ENCODE measurements at places on chromosomes 6 and 20.

DNA sequence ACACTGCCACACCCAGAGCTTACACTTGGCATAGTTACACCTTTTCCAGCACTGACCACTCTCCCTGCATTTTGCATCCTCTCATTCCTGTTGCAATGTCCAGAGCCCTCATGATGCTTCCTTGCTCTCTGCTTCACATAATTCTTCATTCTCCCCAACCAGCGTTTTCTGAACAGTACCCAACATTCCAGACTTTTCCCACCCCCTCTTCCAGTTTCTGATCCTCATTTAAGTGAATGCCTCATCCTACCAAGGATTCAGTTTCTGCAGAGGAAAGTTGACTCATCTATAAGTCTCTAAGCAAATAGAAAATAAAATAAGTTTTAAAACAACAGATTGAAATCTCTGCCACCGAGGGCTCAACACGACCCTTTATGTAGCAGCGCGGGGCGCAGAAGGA is 321.3 kb upstream of the TCF21 start:
- DNase-seq, result no peak

GRCh38 chr6:21596949-21597682 is 3.6 kb downstream of the SOX4 start:
- DNase-seq, result no peak

GRCh38 chr6:43178951-43179830 is 2.8 kb upstream of the CUL9 start:
- no peak for DNase-seq

- no peak for DNase-seq
Observed at GRCh38 chr20:22723659-22724058, 139.3 kb upstream of the FOXA2 start.

DNA sequence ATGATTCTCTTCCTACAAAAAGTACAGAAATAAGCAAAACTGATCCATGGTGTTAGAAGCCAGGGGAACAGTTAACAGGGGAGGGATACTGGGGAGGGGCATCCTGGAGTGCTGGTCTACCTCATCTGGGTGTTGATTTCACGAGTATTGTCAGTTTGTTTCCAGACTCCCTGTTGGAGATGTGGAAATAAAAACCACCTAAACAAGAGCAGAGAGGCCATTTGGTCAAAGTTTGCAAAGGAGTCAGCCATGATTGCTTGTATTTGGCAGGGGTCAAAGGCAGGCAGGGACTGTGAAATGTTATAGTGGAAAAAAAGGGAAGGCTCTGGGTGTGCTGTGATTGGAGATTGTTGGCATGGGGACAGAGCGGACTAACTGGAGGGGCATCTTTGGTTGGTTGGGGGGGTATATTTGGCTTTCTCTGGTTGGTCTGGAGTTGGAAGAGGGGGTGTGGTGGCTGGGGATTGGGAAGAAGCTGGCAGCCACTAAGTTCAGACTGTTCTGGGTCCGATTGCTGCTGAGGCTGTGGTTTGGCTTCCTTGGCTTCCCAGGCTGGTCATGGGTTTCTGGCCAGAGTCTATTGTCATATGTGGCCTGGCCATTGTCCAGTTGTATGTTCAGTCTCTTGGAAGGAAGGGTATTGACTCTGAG is 14.9 kb upstream of the PANK2 start:
- DNase-seq, result no peak

GRCh38 chr6:127634178-127634577 is 57.2 kb downstream of the C6orf58 start:
- DNase-seq, result no peak

GRCh38 chr20:15576411-15576810 is 996.8 kb downstream of the KIF16B start:
- no peak for DNase-seq

DNA sequence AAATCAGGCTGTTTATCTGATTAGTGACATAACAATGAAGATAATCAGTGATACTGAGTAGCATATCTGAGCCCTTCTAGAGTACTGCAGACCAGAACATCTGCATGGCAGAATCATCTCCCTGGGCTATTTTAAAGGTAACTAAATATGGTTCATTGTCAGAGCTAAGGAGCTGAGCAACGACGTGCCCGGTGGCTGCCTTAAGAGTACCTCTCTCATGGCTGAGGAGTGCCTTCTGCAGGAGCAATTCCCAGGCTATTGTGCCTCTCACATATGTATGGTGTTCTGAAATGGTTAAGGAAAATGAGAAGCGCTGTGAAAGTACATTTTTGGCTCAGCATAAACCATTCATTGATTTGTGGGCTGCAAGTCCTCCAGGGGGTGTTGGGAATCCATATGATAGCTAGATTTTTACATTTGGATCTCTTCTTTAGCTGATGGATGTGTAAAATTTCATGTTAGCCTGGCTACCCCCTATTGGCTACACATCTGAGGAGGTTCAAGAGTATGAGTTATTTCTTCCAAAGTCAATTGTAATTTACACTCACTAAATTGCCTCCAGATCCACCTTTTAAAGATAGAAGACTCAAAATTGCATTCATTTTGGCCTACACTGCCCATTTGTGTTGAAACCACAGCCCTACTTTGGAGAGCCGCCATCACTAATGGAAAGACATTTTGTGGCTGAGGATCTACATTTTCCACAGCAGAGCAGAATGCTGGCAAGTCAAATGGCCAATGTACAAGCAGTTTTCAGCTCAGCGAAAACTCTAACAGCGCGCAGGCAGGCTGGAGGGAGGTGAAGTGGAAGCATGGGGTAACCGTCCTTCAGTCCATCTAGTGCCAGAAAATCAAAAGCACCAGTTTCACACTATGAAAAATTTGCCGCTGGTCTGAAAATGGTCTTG is 198.0 kb downstream of the SIM1 start:
- no peak for DNase-seq

GRCh38 chr6:88565836-88566235 is 397.6 kb downstream of the RNGTT start:
- no peak for DNase-seq

- DNase-seq, result no peak
Observed at GRCh38 chr20:48191200-48191599, 405.9 kb upstream of the SULF2 start.

- DNase-seq, result no peak
Observed at GRCh38 chr6:37523412-37523811, 23.7 kb upstream of the CCDC167 start.

DNA sequence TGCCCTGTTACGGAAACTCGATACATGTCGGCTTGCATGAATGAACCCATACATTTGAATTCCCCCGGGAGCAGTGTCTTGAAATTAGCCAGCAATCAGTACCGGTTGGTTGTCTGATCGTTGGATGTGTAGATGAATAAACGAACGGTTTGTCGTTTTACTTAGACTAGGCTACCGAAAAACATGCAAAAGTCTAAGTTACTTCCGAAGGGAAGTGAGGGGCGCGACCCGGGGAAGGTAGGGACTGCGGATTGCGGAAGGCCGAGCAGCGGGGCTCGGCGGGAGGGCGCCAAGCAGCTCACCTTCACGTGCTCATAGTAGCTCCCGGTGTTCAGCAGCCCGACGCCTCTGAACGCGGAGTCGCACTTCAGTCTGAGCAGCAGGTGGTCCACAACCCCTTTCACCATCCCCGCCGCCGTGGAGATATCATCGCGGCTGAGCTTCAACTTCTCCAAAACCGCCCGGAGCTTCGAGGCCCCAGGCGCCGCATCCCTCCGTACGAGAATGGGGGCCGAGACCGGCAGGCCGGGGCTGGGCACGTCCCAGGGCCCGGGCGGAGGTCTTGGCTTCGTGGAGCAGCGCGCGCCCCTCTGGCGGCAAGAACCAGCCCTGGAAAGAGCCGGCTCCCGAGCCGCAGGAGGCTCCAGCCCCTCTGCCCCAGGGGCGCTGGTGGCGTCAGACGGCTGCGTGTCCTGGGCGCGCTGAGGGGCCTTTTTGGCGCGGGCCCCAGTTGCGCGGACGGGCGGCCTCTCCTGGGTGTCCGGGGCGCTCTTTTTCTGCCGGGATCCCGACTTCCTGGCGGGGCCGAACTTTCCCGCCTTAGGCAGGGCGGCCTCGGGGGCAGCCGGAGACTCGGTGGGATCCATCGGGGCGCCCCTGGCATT is 632 bp downstream of the CGAS start:
- DNase-seq, result no peak

DNA sequence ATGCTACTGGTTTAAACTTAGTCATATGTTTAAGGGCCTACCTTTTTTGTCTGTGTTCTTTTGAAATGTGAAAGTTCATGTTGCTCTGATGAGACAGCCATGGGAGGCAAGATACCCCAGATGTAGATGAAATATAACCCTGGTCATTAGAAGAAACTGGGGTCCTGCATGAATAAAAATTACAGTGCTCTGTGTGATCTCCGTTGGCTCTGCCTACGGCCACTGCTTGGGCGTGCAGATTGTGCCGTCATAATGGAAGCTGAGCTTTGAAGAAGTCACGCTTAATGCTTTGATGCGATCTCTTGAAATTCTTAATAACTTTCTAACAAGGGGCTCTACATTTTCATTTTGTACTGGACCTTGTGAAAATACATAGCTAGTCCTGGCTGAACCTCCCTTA is at the start of gene TAAR2:
Gene TAAR2 (minus strand): TSS at position 101 of the 400 bp plus-strand sequence. CDS start 0 bp downstream, at position 101.
- no peak for DNase-seq

DNA sequence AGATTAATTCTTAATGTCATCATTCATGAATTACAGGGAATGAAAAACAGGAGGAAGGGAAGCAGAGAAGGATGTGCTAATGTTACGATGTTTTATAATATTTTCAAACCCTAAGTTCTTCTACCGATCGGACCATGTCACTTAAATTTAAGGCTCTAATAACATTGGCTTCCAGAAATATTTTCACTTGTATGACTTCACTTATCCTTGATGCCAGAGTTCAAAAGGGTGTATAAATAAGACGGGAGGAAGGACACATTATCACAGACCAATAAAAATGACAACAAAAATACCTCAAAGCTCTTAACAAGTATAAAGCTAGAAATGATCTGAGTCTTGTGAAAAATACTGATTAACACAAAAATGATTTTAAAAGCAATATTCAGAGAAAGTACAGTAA is 370.4 kb upstream of the CITED2 start:
- no peak for DNase-seq

- no peak for DNase-seq
Observed at GRCh38 chr6:42532038-42532669, 31.7 kb upstream of the UBR2 start.

- no peak for DNase-seq
Observed at GRCh38 chr6:125623085-125623484, 126.3 kb upstream of the HEY2 start.

- DNase-seq, result no peak
Observed at GRCh38 chr20:39473536-39473935, 511.4 kb downstream of the DHX35 start.

GRCh38 chr20:1823450-1823844 is 71.8 kb upstream of the SIRPA start:
- DNase-seq, result no peak

GRCh38 chr20:2822073-2822472 is 5.9 kb downstream of the TMEM239 start:
- no peak for DNase-seq

GRCh38 chr20:51249215-51249614 is 226.3 kb upstream of the KCNG1 start:
- DNase-seq, result no peak

DNA sequence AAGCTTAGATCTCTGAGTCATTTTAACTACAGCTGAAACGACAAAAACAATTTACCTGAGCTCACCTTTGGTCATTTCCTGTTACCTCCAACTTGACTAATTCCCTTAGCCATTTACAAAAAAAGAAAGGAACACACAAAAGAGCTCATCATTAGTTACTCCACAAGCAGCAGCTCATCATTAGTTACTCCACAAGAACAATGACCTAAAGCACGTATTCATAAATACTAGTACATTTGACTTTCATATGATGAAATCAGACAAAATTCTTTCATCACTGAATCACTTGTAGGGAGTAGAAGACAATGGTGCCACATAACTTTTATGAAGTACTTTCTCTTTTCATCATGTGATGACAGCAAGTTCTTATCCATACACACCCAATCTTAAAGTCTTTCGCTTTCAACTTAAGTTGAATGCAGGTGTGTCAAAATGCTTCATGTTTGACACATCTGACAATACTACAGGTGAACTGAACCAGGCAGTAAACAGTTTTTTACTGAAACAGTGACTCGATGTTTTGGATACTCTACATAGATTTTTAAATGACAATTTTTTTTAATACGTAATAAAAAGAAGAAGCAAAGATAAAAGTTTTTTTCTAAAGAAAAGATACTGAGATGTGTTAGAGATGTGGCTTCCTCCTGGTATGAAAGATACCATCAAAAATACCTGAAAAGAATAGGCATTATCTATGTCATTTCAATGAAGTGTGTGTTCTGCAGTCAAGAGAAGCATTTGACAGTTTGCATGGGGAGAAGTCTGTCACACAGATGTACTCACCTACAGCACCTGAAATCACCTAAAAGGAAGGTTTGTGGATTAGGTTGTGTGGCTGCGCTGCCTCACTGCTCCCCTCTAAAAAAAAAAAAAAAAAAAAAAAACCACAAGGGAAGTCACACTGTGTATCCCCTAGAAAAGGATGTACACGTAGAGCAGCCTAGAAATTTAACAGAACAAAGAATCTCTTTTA is 109.1 kb downstream of the PRDM1 start:
- no peak for DNase-seq

GRCh38 chr20:61529354-61529753 is 277.3 kb downstream of the CDH4 start:
- no peak for DNase-seq

GRCh38 chr6:87767478-87767877 is 65.4 kb upstream of the AKIRIN2 start:
- DNase-seq, result no peak

- no peak for DNase-seq
Observed at GRCh38 chr6:25125736-25126135, 153.4 kb upstream of the CARMIL1 start.

DNA sequence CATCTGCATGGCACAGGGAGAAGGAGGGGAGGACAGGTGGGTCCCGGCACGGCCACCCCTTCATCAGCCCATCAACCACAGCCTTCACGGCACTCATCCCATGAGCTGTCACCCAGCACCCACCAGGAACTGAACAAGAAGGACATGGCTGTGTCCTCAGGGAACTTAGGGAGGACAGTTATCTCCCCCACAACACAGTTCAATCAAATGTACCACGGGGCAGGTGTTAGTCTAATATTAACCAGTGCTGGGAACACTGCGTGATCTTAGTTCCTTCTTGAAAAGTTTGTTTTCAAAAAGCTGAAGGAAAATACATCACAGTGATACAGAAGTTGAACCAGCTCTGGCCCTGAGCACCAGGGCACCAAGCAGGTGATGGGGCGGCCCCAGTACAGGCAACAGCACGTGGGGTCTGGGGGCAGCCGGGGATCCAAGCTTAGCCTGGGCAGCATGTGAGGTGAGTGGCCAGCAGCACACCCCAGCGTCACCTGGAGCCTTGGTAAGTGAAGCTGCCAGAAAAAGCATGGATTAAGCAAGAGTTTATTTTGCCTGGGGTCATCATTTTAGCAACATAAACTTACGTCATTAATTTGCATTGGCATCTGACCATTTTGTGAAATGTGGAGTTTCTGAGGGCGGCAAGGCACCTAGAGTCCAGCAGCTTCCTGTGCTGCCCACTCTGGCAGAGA is 35.5 kb upstream of the AFDN start:
- DNase-seq, result no peak

DNA sequence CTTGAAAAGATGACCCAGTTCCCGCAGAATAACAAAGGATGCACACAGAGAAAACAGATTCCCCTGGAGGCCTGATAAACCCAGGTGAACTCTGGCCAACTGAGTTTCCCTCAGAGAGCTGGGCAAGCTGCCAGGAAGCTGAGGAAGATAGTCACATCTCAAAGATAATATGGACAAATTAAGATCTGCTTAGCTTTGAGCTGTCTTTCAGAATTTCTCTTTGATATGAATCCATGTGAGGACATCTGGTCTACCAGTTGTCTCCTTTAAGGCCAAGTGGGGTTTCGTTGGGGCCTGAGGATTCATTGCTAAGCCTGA is 59.5 kb downstream of the ID4 start:
- DNase-seq, result no peak

GRCh38 chr6:161233986-161234661 is 39.7 kb downstream of the AGPAT4 start:
- no peak for DNase-seq

GRCh38 chr20:48892891-48893290 is 28.6 kb upstream of the ARFGEF2 start:
- no peak for DNase-seq

Data from stimulated activated CD4-positive, alpha-beta T cell treated with anti-CD3 and anti-CD28 coated beads, Interleukin-2, amount 100 ng/mL, for 4 hours (primary cell).